RCC 7860 (cell line): ENCODE measurements at places on chromosomes 11 and 22.

DNA sequence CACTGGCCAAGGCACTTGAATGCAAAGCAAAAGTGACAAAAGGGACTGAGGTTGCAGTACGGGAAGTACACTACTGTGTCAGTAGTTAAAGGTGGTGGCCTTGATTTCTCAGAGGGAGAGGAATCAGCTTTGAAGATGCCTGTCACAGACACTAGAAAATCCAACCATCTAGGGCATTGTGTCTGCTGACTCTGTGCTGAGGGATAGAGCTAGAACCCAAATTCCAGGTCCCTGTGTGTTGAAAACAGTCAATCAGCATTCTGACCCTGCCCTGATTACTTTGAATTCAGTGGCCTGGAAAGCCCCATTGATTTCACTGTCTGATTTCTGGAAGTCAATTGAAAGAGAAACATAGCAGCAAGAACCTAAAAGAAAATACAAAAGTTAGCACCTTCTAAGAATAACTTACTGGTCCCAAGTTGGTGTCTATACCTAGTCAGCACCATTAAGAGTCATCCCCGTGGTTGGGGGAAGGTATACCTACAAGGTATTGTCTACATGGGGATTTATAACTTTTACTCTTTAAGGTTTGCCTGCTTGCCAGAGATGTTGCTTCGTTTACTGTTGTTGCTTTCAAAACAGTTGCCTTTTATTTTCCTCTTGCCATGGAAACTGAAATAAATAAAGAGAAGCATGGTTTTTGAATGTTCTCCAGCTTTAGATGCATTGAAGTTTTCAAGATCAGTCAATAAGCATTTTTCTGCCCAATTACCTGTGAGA, 97.3 kb downstream of the PDHX start:
- DNase-seq = no peak

DNA sequence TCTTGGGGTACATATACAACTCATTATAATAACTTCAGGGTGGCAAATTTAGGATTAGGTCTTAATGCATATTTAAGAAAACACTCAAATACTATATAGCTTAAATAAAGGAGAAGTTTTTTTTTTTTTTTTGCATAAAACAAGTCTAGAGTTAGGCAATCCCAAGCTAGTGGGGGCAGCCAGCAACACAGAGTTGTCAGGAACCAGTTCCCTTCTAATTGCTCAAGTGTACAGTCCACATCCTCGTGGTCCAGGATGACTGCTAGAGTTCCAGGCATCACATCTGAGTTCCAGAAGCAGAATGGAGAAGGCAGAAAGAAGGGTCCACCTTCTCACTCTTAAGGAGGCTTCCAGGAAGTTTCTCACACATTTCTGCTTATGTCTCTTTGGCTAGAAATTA, 261.9 kb upstream of the PLET1 start:
- no peak for DNase-seq

DNA sequence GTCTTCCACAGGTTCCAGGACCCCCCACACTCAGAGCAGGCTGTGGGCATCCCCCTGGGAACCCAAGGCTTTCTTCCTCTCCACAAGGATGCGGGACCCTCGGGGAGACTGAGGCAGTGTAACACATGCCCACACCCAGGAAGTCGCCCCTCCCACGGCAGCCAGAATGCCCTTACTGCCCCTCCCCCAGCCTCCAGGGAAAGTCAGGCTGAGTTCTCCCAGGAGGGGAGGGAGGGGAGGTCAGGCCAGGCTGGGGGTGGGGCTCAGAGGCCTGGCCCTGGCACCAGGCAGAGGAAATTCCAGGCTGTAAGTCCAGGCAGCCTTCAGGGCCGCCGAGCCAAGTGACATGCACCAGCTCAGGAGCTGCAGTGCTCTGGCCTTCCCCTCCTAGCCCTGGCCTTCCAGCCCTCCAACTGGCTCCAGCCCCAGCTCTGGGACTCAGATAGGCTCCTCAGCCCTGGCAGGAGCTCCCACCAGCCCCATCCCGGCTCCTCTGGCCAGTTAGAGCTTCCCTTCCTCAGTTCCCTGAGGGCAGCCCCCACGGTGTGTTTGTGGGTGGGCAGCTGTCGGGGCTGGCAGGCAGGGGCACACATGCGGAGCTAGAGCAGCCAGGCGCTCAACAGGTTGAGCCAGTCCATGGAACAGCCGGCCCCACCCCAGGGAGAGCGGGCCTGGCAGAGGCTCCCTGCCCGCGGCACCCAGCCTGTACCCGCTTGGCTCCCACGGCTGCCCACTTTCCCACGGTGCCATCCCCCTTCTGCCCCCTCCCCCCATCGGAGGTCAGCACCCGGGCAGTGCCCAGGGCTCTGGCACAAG, 3.6 kb downstream of the BCL9L start:
- DNase-seq = peak; percentile 84

DNA sequence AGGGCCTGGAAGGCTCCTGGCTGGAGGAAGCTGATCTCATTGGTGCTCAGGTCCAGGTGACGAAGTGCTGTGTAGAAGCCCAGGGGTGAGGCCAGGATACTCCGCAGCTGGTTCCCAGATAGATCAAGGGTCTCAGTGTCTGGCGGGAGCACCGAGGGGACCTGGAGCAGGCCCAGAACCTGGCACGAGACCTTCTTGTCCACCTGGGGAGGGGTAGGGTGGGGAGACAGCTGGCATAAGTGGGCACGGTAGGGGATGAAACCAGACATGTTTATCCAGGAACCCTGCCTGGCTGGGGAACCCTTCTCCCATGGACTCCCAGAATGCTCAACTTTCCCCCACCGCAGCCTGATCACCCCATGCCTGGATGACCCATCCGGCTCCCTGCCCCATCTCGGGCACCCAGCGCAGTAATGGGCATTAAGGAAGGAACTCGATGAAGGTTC, 9.2 kb downstream of the LRRC32 start:
- DNase-seq = no peak

- peak; percentile 68 for DNase-seq
These were observed at the start of gene YAP1 for GRCh38 chr11:102109896-102110760. Gene YAP1, plus strand, starts transcription at chr11:102110447. Its CDS starts 402 bp downstream, at chr11:102110849.

DNA sequence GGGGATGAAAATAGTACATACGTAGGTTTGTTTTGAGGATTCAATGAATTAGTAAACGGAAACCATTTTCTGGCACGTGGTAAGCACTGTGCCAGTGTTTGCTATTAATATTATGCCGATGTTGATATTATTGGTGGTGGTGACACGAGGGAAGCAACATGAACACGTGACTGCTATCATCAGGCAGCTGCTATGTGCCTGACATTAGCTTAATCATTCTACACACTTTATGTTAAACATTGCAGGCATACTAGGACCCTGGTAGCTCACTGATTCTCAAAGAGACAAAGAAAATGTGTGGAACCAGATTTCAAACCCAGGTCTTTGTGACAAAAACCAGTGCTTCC, 656 bp downstream of the SRRD start:
- no peak for DNase-seq

DNA sequence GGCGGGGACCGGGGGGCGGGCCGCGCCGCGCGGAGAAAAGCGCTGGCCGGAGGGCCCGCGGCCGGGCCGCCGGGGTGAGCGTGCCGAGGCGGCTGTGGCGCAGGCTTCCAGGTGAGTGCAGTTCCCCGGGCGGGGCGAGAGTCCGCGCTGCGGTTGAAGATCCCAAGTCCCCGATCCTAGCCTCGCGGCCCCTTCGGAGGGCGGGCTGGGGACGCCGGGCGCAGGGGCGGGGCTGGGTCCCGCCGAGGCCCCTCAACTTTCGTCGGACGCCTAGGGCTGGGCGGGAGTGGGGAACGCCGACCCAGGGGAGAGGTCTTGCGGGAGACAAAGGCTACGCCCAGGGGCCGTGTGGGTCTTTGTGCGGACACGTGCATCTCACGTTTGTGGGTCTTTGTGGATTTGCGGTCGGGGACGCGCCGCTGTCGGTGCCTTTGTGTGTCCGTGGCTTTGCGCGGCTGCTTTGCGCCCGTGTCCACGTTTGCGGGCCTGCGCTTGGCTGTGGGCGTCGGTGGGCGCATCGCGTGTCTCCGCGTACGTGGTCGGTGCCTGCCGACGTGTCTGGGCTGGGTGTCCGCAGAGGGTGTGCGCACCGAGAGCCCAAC, at the start of gene TSKU:
TSKU (plus strand) TSS at position 63 of the 602 bp plus-strand sequence. CDS start 12,261 bp downstream, outside the sequence.
- DNase-seq = peak; percentile 6

GRCh38 chr11:128477278-128477677, 110.1 kb downstream of the ETS1 start:
- no peak for DNase-seq

DNA sequence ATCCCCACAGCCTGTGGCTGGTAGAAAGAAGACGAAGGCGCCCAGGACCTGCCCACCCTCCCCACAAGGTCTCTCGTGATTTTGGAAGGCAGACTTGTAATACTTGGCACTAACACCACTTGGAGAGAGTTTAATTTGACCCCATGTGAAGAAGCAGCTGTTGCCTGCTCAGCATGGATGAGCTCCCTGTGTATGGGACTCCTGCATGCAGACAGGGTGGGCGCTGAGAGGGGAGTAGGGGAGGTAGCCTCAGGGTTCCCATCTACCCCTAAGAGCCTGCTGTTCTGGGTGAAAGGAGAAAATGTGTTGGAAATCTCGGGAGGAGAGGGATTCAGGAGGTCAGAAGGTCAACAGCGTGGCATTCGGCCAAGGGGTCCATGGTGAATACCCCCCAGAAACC, 625.9 kb downstream of the TBC1D22A start:
- DNase-seq = no peak

GRCh38 chr11:15180212-15180792, 65.6 kb downstream of the INSC start:
- no peak for DNase-seq

- DNase-seq = no peak
These were observed 12.0 kb upstream of the APOL4 start for GRCh38 chr22:36213586-36213985.

- DNase-seq = no peak
These were observed 8.2 kb downstream of the CREB3L1 start for GRCh38 chr11:46285594-46286033.

DNA sequence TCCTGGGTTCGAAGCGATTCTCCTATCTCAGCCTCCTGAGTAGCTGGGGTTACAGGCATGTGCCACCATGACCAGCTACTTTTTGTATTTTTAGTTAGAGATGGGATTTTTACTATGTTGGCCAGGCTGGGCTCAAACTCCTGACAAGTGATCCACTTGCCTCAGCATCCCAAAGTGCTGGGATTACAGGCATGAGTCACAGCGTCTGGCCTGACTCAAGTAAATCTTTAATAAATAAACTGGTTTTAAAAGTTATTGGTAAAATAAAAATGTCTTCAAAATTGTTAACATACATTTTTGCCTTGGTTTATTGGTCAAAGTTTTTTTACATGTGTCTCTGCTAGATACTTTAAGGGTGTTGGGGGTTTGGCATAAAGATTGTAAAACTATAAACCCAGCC, 7.3 kb upstream of the PES1 start:
- DNase-seq = no peak

- DNase-seq = no peak
These were observed 29.9 kb downstream of the SYN3 start for GRCh38 chr22:33028234-33028633.

DNA sequence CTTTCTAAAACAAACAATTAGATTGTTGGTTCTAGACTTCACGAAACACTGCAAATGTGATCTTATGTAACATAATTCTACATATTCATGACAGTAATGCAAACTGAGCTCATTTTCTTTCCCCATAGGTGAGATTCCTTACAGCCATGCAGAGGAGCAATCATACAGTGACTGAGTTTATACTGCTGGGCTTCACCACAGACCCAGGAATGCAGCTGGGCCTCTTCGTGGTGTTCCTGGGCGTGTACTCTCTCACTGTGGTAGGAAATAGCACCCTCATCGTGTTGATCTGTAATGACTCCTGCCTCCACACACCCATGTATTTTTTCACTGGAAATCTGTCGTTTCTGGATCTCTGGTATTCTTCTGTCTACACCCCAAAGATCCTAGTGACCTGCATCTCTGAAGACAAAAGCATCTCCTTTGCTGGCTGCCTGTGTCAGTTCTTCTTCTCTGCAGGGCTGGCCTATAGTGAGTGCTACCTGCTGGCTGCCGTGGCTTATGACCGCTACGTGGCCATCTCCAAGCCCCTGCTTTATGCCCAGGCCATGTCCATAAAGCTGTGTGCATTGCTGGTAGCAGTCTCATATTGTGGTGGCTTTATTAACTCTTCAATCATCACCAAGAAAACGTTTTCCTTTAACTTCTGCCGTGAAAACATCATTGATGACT, 1.5 kb downstream of the OR9G1 start:
- no peak for DNase-seq

DNA sequence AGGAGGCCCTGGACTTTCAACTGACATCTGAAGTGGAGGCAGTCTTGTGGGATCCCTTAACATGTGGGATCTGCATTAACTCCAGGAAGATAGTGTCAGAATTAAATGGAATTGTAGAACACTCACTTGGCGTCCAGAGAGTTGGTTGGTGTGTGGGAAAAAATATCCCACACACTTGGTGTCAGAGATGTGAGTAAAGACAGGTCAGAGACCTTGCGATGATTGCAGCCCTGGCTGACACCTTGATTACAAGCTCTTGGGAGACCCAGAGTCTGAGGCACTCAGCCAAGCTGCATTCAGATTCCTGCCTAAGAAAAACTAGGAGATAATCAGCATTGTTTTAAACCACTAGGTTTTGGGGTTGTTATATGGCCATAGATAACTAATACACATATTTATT, 7.2 kb upstream of the TPCN2 start:
- peak; percentile 33 for DNase-seq

DNA sequence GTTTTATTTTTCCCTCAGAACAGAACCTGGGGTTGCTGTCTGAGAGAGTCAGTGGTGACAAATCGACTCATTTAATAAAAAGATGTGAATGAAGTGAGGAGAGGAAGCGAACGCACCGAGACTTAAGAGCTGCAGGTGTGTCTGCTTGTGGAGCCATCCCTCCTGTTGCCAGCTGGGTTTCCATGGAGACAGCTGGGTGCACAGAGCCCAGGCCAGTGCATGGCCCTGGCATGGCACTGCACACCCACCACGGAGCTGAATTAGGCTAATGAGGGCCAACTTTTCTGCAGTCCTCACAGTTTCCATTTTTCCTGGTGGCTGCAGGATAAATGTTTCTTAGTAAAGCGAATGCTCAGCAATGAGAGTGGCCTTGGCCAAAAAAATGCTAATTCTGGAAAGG, 750.2 kb downstream of the OPCML start:
- no peak for DNase-seq

DNA sequence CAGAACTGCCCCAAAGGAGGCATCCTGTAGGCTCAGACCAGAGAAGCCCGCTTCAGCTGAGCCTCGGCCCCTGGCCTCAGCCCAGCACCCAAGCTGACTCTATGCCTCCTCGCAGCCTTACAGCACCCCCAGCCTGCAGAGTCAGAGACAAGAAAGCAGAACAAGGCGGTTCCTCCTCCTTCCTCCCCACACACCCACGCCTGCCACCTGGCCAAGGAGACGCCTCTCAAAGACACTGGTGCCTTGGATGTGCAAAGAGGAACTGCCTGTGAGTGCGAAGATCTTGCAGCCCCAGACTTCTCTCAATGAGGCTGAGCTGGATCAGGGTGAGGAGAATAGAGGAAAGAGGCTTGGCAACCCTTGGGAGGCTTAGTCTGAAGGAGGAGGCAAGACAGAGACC, 60.2 kb downstream of the PDE2A start:
- no peak for DNase-seq

- DNase-seq = no peak
These were observed 21.9 kb downstream of the PRR5L start for GRCh38 chr11:36317992-36318391.

- peak; percentile 88 for DNase-seq
These were observed 13.1 kb downstream of the EEF1G start for GRCh38 chr11:62560566-62561103.

- no peak for DNase-seq
These were observed 10.6 kb downstream of the LHFPL7 start for GRCh38 chr22:24935771-24936483.

- no peak for DNase-seq
These were observed 79.3 kb upstream of the SORL1 start for GRCh38 chr11:121372671-121373429.

- no peak for DNase-seq
These were observed 3.8 kb upstream of the NPAS4 start for GRCh38 chr11:66417000-66417399.
